ENCODE measurements at places on chromosomes 3 and 15. TPM values are rescaled to one million over a fixed set of nuclear protein-coding genes. Genes with fewer than 3 reads are reported as not detected.

Gene EPHB1
- 0.48 TPM for polyA plus RNA-seq

Gene GMPPB
- polyA plus RNA-seq: 13.5 TPM

Gene DAZL
- polyA plus RNA-seq: not detected

Gene POLR2M
- 58.1 TPM for polyA plus RNA-seq

Gene RLBP1
- polyA plus RNA-seq: not detected

Gene FOXP1
- 84.0 TPM for polyA plus RNA-seq

Gene EFL1
- 15.3 TPM for polyA plus RNA-seq

Gene FBXW12
- not detected for polyA plus RNA-seq

Gene CRYGS
- polyA plus RNA-seq: 0.37 TPM

Gene RBPMS2
- polyA plus RNA-seq: 0.22 TPM

All from immature natural killer cell (primary cell).